ENCODE measurements at places on chromosomes 6 and 20.
A peak's percentile ranks its signal among the peaks of the same experiment; 100 is the strongest.

GRCh38 chr20:10498200-10498599 is 63.1 kb downstream of the SLX4IP start:
- no peak for DNase-seq

DNA sequence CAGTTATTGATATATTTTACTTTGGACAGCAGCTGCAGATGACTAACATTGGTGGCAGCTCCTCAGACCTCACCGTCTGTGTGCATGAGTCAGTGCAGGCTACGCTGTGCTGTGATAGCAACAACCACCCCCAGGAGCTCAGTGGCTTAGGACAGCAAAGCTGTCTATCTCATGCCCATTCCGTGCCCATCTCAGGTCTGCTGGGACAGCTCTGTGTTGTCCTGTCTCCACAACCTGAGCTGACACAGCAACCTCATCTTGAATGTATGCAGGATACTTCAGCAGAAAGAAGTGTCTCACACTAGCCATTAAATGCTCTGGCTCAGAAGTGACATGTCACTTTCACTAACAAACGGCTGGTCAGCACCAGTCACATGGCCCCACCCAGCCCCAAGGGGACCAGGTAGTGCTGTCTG is 47.7 kb downstream of the BANF2 start:
- DNase-seq = no peak

- DNase-seq = no peak
These were observed 18.7 kb upstream of the MTG2 start for GRCh38 chr20:62163986-62164762.

GRCh38 chr6:56814802-56815201 is 140.1 kb upstream of the BEND6 start:
- DNase-seq = no peak

DNA sequence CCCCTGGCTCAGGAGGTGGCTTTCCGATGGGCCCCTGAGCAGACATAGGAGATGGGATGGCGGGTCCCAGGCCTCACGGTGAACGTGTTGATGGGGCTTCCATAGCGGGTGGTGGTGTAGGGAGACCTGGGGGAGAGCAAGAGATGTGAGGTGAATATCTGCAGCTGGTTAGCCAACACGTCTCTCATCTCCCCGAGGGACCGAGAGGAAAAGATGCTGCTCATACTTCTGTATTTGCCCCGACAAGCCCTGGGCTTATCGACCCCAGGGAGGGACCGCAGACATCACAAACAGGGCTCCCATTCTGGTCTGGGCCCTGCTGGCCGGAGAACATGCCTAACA is 38.7 kb downstream of the C6orf132 start:
- DNase-seq = no peak

DNA sequence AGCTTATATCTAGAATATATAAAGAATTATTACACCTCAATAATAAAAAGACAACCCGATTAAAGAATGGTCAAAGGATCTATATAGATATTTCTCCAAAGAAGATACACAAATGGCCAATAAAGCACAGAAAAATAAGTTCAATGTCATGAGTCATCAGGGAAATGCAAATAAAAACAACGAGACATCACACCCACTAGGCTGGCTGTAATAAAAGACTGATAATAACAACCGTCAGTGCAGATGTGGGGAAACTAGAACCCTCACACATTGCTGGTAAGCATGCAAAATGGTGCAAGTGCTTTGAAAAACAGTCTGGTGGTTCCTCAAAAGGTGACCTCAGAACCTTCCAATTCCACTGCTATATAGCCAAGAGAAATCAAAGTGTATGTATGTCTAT is 33.0 kb downstream of the TBX18 start:
- DNase-seq = no peak

DNA sequence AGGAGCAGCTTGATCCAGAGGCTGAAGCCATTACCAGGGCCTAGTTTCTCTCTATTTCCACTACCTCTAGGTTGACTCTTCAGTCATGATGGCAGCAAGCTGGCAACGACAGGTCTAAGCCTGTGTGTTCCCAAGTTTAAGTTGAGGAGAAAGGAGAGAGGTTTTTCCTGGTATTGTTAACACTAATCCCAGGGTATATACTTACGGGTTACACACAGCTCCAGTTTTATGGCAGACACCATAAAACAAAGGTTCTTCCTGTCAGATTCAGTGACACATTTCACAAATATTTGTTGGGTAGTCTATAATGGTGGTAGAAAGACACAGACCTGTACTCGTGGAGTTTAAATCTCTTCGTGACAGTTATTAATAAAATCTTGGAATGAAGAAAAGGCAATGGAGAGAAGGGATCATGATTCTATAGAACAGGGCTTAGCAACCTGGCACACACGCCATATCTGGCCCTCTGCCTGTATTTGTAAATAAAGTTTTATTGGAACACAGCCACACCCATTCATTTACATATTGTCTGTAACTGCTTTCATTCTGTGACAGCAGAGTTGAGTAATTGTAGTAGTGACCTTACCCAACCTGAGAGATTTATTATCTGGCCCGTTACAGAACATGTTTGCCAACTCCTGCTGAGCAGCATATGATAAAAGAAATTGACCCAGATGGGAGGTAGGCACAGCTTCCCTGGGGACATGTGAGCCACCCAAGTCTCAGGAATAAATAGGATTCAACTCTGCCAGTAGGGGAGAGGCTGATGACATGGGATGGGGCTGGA is 323.3 kb downstream of the CDH4 start:
- no peak for DNase-seq

DNA sequence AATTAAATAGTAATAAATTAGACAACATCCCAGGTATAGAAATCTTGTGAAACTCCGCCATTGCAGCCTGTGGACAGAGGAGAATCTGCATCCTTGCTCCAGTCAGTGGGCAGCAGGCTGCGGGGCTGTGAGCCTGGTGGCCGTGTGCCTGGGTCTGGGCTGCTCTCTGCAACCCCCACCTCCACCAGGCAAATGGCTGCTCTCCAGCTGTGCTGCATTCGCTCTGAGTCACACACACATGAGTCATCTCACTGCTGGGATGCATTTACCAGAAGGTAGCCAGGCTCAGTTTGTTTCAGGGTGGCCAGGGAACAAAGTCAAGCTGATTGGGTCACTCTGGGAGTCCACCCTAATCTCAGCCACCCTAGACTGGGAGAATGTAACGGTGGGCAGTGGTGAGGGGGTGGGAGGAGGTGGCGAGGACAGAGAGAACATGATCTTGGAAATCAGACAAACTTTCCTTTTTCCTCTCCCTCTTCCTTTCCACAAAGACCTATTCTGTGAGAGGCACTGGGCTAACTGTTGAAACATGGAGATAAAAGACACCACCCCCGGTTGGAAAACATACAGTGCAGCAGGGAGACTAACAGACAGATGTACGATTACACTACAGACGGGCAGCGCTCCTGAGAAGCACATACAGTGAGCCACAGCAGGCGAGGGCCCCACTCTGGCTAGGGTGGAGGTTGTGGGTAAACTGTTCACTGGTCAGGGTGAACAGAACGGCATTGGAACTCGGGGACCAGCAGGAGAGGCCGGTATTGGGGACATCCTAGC is 59.2 kb downstream of the TRAM2 start:
- peak; percentile 66 for DNase-seq

DNA sequence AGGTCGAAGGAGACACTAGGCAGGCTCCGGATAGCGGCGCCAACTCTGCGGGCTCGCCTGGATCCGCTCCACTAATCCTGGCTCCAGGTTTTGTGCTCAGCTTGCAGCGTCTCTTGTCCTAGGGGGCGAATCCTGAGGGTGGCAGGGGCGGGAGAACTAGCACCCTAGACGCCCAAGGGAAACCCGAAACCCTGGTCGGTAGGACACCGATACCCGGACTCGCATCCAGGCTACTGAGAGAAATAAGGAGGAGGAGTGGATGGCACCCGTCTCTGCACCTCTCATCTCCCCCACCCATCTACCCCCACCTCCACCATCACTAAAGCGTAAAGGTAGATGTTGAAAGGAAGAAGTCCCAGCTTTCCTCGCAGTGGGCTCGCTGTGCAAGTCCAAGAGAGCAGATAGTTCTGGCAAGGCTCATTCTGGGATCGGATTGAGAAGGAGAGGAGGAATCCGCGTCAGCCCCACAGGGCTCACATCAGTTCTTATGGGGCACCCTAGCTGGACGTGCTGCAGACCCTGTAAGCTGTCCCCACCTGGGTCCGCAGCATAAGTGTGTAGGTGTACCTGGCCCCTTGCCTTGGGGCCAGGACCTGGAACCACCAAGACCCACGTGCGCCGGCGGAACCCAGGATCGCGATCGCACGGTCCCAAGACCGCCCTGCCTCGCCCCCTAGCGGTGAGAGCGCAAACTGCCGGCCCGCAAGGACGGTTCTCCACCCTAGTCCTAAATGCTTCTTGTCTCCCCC is 6.9 kb downstream of the SLC32A1 start:
- DNase-seq = peak; percentile 89

- DNase-seq = no peak
These were observed 71.4 kb downstream of the PLCB4 start for GRCh38 chr20:9140162-9140760.

DNA sequence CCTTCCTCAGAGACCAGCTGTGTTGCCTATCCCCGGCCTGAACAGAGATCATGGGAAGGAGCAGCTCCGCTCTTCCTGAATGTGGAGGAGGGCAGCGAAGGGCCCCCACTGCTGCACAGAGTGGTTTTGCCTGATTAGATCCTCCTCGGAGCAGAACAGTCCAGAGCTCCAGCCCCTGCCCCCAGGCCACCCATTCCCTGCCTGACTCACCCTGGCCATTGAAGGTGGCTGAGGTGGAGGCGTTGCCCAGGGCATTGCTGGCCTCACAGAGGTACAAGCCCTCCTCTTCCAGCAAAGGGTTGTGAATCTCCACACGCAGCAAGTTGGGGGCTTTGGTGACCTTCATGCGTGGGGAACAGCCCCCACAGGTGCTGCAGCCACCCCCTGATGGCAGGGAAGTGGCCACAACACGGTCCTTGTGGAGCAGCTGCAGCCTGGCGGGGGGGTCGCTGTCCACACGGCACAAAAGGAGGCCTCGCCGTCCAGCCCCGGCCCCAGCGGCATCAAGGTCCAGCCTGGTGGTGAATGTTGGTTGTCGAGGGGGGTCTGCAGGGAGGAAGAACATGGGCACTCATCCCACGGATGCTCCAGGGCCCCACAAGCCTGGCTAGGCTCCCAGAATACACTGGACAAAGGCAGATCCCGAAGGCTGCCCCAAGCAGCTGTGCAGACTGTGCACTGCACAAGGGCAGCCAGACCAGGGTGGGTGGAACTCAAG is 14.7 kb downstream of the SIGLEC1 start:
- DNase-seq = no peak

DNA sequence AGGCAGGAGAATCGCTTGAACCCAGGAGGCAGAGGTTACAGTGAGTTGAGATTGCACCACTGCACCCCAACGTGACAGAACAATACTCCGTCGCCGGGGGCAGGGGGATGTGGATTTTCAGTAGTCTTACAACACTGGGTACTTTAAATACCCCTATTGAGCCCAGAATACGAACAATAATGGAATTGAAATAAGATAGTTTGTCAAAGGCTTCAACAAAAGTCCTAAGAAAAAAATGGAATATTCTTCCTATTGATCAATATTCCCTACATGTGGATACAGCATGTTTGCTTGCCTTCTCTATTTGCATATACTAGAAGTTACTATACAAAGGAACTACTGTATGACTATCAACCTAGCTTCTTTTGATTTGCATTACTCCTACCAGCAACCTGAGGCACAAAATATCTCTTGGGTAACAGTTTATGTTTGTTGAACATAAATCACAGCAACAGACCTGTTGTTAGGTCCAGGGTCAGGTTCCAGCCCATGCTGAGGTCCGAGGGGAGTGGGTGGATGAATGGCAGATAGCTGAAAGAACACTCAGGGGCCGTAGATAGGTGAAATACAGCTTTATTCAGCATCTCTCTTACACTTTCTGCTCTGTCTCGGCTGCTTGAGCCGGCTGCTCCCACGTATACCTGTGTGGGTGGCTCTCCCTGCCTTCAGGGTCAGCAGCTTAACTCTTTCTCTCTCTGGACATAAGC is 23.8 kb downstream of the MAN1A1 start:
- no peak for DNase-seq

- DNase-seq = no peak
These were observed 95.5 kb downstream of the CEBPB start for GRCh38 chr20:50286174-50286511.

GRCh38 chr6:163281634-163282033 is 132.9 kb upstream of the QKI start:
- DNase-seq = no peak

GRCh38 chr20:21228511-21228910 is 74.6 kb upstream of the XRN2 start:
- DNase-seq = no peak

- no peak for DNase-seq
These were observed 542.1 kb upstream of the MAN1A1 start for GRCh38 chr6:119891644-119892043.

DNA sequence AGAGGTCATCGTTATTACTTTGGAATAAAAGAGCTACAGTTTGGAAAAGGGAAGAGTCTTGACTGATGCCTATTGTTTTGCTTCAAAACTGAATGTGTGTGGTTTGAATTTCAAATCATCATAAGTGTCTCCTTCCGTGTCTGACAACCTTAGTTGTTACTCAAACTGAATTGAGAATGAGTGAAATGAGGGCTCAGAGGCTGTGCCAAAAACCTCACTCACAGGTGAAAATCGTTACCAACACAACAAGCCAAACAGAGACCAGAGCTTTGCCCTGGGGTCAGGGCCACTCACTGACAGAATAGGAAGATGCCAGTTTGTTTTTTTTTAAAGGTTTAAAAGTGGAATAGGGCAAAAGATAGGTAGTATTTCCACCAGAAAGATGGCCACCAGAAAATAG is 15.2 kb upstream of the SIRT5 start:
- DNase-seq = no peak

GRCh38 chr20:24653306-24653705 is 183.9 kb downstream of the SYNDIG1 start:
- no peak for DNase-seq

DNA sequence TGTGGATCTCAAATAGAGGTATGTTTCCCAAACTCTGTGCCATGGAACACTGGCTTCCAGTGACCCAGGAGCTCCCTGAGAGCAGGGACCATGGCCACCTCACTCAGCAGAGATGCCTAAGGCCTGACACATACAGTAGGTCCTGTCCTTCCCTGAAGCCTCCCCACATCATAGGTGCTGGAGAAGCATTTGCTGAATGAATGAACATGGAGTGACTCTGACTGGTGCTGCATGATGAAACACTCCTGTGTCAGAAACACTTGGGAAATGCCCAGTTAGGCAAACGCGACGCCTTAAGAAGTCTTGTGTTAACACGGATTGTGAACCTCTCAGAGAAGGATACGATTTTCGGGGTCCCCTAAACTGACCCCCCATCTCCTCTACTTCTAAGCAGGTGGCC is 14.3 kb downstream of the SLA2 start:
- no peak for DNase-seq

- no peak for DNase-seq
These were observed 611.3 kb upstream of the GJE1 start for GRCh38 chr6:141521440-141521839.

- no peak for DNase-seq
These were observed 40.9 kb downstream of the NCOA7 start for GRCh38 chr6:125831659-125832058.

- DNase-seq = no peak
These were observed 13.0 kb downstream of the REM1 start for GRCh38 chr20:31488115-31488514.
